H9 (cell line): ENCODE measurements at places on chromosomes 1 and 21.

- no peak for DNase-seq
These were observed 30.1 kb upstream of the SLC45A3 start for GRCh38 chr1:205710201-205711062.

DNA sequence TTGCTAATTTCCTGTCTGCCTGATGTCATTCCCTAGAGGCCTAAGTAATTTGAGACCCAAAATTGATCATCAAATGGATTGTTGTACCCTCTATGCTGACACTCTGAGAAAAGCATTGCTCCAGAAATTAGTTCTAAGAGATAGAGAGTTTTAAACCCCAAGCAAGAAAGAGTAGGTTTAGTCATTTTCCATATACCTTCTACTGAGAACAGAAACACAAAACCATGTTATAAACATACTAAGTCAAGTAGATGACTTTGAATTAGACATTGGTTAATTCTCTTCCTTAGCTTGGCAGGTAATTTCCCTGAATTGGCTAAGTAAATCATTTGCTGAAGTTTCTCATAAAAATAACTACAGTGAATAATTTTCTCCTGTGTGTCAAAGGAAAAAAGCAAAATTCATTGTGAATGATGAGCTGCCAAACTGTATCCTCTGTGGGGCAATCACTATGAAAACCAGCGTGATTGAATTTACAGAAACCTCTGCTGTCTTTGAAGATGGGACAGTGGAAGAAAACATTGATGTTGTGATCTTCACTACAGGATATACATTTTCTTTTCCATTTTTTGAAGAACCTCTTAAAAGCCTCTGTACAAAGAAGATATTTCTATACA lies 20.1 kb downstream of the FMO4 start:
- no peak for DNase-seq

DNA sequence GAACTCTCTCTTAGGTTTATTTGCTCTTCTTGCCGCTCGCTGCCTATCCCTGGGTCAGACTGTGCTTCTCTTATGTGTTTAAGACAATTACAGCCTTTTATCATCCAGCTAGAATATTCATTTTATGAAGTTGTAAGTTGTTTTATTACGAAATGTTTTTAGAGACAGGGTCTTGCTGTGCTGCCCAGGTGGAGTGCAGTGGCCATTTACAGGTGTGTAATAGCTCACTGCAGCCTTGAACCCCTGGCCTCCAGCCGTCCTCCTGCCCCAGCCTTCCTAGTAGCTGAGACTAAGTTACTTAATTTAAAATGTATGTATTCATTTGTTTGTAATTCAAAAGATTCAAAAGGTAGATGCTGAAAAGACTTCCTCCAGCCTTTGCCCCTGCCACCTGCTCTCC lies 99.0 kb upstream of the KIF26B start:
- DNase-seq = no peak

- DNase-seq = no peak
These were observed 100.2 kb upstream of the COG2 start for GRCh38 chr1:230542054-230542453.

- DNase-seq = no peak
These were observed 110.0 kb upstream of the SPAG17 start for GRCh38 chr1:118294875-118295642.

GRCh38 chr1:94408104-94408830 lies 9.9 kb upstream of the ABCD3 start:
- no peak for DNase-seq

GRCh38 chr1:33434363-33434750 lies 3.5 kb upstream of the PHC2 start:
- no peak for DNase-seq

DNA sequence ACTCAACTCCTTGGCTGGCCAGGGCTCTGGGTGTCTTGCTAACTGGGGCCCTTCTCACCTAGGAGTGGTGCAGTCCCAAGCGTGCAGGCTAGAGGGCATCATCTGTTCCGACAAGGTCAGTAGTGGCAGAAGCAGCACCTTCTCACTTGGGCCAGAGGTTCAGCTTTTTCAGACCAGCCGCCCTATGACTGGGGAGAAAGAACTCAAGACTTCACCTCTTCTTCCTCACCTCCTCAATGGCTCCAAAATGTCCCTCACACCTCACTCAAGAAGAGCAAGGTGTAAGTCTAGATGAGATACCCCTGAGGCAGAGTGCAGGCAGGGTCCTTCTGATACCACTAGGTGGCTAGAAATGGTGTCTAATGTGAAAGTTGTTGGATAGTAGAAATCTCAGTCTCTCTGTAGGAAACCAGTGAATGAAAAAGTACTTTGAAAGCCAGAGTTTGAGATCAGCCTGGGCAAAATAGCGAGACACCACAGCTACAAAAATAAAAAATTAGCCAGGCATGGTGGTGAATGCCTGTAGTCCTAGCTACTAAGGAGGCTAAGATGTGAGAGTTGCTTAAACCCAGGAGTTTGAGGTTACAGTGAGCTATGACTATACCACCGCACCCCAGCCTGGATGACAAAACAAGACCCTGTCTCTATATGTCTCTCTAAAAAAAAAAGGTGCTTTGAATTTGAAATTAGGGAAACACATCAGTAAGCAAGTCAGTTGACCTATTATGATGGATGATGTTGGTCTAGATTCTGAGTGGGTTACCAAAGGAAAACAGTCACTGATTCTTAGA lies 8.6 kb upstream of the IL20 start:
- no peak for DNase-seq

DNA sequence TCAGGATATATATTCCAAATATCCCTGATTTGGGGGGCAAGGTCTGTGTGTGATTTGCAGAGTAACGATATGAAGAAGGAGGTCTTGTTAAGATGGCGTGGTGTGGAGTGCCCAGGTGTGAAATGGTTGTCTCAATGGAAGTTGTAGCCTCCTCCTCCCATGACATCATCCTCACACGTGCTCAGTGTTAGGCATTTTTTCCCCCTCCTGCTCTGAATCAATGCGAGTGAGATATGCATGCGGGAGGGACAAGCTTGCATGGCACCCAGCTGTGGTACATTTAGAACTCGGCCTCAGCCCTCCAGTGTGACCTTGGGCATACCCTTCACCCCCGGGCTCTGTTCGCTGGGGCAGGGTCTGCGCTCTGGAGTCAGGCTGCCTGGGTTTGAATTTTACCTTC lies 55.6 kb downstream of the B3GALT5 start:
- DNase-seq = peak; percentile 18

DNA sequence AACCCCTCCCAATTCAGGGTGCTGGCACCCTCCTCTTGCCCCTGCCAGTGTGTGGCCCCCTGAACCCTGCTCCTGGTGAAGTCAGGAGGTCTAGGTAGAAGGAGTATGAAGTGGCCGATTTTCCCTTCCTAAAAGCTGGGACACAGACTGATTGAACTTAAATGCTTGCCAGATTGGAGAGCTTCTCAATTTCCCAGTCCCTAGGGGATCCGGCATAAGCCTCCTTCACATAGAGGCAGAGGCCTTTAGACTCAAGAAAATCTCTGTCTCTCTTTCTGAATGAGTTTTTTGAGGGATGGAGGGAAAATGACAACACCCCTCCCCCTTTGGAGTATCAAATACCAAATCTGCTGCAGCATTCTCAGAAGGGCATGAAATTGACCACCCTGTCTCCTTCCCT lies 51.5 kb downstream of the SYT2 start:
- DNase-seq = no peak

DNA sequence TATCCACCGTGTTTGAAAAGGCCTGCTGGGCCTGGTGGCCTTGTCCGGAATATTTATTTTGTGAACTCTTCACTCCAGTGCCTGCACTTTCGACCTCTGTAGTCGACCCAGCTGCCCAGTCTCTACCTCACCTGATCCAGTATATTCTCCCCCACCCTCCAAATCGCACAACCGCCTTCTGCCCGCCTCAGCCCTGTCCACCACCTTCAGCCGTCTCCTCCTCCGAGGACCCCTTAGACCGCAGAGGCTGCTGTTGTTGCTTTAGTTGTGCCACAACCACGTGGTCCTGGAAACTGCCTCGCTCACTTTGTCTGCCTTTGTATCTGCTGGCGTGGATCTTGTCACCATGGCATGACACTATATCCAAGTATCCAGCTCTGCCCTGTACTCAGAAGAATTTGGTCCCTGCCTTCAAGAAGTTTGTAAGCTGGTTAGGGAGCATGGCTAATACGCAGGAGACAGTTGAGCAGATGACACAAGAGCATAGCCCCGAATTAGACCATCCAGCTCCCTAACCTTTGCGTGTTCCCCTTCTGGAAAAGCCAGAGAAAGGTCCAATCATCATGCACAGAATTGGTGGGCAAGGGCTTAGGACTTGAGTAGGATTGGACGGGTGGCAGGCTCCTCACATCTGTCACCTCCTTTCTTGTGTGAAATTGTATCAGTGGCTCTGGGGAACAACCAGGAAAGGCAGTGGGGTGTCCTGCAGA lies 1.5 kb downstream of the PHGDH start:
- peak; percentile 39 for DNase-seq

GRCh38 chr1:203072911-203073310 lies 12.9 kb downstream of the MYOG start:
- no peak for DNase-seq

GRCh38 chr1:107941123-107941522 lies 23.9 kb downstream of the VAV3 start:
- no peak for DNase-seq

GRCh38 chr1:150513351-150513791 lies 2.2 kb upstream of the FALEC start:
- no peak for DNase-seq
